ENCODE measurements at places on chromosomes 11 and 22.

DNA sequence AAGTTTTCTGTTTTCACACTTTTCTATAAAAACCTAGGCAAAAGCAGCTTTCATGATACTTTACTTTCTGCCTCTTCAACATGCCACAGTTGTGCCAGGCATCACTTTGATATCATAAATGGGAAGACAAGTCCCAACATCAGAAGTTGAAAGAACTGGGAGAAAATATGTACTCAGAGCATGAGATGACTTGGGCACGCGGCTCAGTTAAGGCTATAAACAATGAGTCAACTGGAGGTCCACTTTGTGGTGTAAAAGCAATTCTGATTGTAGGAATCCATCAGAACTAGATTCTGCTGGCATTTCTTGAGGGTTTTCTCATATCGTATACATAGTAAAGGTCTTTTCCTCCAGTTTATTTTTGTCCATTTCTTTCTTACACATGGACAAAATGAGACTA, 109.7 kb upstream of the USP47 start:
- no peak for DNase-seq

DNA sequence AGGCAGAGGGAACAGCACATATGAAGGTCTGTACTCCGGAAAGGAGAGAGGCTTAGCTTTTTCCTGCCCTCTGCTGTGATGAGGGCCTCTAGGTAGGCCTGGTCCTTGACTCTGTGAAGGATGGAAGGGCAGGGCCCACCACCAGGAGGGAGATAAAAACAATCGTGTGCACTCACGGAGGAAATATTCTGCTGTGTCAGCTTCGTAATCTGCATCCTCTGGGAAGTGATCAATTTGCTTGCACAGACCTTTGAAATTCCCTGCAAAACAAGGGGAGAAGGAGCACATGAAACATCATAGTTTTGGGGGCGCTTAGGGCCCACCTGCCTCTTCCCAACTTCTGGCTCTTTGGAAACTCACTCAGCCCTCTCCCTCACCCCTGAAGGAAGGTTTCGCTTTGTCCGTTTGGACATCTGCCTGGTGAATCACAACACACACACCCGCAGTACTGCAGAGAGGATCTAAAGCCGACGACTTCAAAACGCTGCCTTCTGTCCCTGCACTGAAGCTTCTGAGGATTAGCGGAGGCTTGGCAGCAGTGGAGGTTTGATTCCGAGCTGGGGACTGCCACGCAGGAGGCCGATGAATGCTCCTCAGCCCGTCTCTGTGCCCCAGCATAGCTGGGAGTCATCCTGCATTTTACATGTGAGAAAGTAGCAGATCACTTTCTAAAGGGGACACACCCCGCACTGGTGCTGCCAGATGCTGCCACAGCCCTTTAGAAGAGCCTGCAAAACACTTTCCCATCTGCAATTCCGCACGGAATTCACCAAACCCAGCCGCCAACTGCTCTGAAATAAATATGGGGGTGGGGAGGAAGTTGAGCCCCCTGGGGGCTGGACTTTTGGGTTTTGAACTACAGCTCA, 58.6 kb upstream of the EIF3D start:
- DNase-seq, result no peak

DNA sequence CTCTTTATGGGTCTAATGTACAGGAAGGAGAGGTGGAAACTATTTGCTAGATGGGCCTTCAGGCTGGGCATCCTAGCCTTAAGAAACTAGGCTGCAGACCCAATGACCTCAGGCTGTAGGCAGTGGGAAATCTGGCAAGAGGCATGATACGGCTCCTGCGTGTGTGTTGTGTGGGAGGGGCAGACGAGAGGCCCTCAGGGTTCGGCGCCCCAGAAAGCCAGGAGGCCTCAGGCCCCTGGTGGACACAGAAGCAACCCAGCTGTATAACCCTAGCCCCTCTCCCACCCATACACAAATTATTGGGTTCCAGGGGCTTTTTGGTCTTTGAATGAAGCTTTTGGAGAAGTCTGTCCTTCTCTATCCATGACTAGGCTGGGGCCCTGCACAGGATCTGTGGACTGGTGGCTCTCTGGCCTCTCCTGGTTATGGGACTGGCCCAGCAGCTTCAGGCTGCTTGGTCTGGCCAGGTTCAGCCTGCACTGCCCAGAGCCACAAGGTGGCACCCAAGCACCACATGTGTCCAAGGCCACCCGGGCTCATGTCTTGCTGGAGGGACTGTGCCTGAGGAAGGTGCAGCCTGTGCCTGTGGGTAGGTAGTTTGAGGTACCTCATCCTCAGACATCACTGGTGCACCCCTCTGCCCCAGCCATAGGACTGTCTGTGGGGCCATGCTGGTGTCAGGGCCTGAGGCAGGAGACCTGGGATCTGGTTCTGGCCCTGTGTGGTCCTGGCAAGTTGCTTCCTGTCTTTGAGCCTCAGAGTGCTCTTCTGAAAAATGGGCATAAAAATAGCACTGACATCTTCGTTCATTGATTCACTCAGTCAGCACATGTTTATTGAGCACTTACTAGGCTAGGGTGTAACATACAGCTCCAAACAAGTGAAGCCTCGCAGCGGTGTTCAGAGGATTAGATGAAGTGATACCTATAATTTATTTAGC, 87.5 kb downstream of the RRM1 start:
- peak; percentile 76 for DNase-seq

DNA sequence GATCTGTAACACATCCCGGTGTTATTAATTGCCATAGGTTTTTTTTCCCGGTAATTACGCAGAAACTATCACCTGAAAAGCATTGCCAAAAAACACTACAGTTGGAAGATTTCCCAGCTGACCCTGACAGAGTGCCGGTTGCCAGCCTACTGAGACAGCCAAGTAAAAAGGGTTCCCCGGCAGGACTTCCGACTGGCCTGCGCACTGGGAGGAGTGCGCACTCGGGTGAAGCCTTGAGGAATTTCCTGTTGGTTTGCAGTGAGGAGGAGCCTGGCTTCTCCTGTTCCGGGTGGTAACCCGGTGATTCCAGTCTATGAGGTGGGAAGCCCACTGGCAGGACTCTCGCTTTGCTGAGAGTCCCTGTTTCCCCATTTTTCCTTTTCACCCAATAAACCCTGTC, 52.1 kb downstream of the CNTF start:
- no peak for DNase-seq

GRCh38 chr11:93196816-93197379, 893 bp downstream of the SLC36A4 start:
- no peak for DNase-seq

DNA sequence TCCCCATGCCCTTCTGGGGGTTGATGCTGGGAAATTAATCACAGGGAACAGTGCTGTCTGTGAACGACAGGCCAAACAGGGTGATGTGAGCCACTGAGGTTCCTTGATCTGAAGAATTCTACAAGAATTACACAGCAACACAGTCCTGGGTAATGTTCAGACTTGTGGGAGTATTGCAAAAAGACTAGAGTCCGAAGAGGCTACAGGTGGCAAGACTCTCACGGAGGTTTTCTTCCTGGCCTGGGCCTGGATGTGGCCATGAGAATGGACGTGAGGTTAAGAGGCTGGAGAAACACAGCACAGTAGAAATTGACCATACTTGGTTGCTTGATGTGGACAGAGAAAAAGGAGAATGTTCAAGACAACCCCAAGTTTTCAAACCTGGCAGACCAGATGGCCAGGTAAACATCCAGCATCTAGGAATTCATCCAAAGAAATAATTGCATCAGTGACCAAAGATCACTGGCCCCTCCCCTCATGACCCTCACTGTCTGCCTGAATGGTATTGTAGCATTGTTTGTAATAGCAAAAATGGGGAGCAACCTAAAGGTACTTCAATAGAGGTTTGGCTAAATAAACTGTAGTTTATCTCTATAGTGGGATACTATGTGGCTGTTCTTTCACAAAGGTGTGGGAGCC, 70.8 kb downstream of the COMMD9 start:
- DNase-seq, result no peak

DNA sequence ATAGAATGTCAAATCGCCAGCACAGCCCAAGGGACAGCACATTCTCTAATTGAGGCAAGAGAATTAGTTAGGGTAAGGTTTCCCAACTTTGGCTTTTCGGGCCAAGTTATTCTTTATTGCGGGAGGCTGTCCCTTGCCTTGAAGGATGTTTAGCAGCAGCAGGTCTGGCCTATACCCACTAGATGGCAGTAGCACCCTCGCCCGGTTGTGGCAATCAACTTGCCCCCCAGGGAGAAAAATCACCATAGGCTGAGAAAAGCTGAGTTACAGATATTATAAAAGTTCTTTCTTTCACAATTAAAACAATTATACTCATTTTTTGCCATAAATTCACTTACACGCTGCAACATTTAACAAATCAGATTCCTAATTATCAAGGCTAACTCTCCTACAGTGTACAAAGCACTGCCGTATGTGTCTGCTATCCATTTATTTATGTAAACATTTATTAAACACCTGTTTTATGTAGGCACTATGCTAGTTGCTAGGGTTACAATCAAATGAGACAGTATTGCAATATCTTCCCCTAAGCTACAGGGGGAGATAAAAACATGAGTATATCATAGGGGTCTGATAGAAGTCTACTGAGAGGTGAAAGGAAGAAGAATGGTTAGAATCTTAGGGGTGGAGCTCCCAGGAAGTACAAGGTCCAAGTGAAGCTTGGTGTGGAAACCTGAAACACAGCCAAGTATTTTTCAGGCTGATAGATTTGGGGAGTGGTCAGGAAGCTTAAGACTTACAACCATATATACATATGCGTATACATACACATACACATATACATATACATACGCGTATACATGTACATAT, 452.3 kb downstream of the RAB38 start:
- no peak for DNase-seq

GRCh38 chr11:107747622-107748021, 35.8 kb upstream of the SLN start:
- no peak for DNase-seq

GRCh38 chr11:63573881-63574855, 11.0 kb upstream of the PLAAT2 start:
- DNase-seq, result no peak

- no peak for DNase-seq
These were observed 8.2 kb upstream of the MAFF start for GRCh38 chr22:38193580-38193979.

DNA sequence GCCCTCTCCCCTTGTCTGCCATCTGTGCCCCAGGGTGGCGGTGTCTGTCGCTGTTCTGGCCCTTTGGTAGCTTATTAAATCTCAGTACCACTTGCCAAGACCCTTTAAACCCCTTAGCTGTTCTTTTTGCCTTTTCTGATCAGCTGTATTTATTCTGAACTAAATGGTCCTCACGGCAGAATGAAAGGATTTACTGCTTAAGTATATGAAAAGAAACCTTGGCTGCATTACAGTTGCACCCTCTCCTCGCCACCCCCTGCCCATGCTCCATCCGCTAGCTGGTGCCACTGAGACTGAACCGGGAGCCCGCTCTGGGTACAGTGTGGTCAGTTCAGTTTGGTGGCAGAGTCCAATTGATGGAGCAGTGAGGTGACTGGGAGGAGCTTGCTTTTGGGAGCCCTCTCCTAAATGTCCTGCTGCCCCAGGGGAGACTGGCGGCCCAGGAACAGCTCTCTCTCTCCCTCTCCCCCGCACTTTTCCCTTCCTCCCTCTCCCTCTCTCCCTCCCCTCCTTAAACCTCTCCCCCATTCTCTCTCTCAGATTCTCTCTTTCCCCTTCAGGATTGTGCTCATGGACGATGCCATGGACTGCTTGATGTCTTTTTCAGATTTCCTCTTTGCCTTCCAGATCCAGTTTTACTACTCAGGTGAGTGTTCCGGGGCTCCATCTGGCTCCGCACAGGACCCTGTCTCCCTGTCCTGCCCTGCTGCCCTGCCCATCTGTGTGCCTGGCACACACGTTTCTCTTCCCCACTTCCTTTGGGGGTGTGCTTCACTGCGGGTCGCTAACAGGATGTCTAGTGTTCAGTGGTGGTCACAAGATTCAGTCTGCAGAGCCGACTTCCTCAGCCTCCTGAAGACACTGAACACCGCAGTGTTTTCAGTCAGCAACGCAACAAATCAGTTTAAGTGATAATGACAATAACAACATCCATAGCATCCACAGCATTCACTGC, 21.8 kb downstream of the ARFGAP2 start:
- DNase-seq, result no peak

DNA sequence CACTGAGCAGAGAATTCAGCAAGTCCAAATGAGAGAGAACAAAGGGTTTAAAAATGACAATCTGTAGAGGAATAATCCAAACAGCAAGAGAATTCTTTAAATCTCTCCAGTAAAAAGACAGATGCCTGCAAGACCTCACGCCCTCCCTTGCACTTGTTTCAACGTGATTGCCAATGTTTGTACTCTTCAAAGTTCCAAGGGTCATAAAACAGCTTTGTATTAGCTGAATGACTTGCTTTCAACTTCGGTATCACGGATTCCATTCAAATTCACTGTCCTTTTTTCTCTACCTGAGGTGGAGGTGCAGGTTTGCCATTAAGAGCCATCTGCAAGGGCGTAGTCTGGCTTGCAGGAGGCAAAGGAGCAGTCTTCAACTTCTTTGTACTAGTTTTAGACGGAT, 41.1 kb upstream of the CHRNA10 start:
- DNase-seq, result no peak

DNA sequence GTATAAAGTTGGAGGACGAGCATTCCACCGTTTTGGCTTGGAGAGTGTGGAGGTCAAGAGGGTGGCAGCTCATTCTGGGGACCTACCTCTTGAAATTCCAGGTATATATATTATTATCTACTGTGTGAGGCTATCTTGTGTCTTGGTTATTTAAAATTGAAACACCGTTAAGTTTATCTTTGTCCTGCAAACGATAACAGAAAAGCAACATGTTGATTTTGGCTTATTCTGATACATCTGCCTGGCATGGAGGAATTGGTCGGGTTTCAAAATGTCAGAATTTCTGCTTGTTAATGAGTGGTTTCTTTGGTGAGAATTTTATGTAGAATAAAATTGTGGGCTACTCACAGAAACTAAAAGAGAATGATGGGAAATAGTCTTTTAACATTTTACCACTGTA, 54.4 kb downstream of the SVIP start:
- no peak for DNase-seq

- DNase-seq, result no peak
These were observed 2.5 kb upstream of the OR51G1 start for GRCh38 chr11:4926608-4927007.

- peak; percentile 49 for DNase-seq
These were observed 607 bp upstream of the ROBO4 start for GRCh38 chr11:124898263-124898680.

DNA sequence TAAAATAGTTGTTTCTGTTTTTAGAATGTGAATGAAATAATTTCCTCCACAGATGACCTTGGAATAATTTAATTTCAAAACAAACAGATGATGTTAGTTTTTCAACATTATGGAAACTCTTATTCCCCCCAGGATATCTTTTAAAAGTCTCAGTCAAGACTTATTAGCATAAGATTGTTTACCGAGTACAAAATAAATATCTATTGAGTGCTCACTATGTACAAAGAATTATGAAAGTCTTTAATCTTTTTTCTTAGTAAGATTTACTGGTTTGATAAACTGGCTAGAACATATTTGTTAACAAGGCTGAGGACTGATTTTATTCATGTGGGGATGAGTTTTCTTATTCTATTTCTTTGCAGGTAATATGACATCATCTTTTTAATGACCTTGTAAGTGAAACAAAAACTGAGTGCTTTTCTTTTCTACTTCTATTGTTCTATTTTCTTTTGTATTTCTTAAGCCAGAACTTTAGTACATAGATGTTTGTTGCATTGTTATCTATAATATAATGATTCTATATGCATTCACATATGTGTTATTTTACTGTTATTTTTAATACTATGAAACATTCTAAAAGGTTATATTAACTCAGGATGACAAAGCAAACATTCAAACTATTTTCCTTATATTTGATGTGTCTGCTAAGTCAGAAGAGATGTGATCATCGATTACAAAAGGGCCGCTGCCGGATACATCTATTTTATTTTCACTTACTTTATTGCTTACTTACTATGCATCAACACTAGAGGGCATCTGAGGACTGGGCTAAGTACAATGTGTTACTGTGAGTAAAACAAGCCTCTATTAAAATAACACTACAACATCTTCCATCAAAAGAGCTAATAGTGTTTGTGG, 111.0 kb upstream of the ARHGAP42 start:
- DNase-seq, result no peak
